CD4-positive, alpha-beta T cell treated with Interleukin-10 for 1 hour (primary cell): ENCODE measurements at places on chromosomes 11 and 22.

- no peak for DNase-seq
Measured at GRCh38 chr22:38355275-38355674, 38.0 kb upstream of the CSNK1E start.

GRCh38 chr22:35592418-35592967, 24.6 kb downstream of the MB start:
- no peak for DNase-seq

GRCh38 chr22:19319281-19319680, 27.8 kb upstream of the CLTCL1 start:
- no peak for DNase-seq

GRCh38 chr11:283405-284104, 5.3 kb downstream of the NLRP6 start:
- no peak for DNase-seq

GRCh38 chr22:19629720-19630419, 84.4 kb upstream of the SEPTIN5 start:
- peak; percentile 86 for DNase-seq

DNA sequence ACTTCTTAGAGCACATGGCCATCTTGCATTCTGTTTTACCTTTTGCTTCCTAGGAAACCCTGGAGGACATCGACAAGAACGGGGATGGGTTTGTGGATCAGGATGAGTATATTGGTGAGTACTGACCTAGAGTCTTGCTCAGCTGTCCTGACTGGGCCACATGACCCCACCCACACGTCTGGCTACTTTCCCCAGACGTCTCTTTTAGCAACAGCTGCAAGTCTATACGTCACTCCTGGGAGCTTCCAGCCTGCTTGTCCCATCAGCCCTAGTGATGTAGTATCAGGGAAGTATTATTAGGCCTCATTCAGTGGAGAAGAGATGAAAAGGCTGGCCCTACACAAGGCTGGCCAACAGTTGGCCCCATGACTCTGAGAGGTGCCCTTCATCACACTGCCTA, 9.6 kb downstream of the RCN1 start:
- DNase-seq, result no peak

DNA sequence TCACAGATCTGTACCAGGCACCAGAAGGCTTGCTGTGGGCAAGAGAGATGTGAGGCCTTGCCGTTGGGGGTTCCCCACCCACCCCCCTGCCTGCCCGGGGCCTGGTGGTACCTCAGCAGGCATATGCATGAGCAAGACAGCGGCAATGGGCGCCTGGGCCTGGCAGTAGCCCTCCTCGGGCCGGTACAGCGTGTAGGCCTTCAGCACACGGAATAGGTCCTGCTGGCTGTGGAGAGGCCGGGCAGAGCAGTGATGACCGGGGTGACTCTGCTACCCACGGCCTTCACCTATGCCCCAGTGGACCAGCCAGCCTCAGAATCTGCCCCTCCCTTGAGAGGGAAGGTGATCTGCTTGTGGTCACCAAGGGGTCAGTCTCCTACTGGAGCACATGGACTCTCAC, 5.5 kb upstream of the CASTOR1 start:
- no peak for DNase-seq

GRCh38 chr11:17446482-17446881, 30.2 kb downstream of the ABCC8 start:
- no peak for DNase-seq

- DNase-seq, result no peak
Measured at GRCh38 chr11:105799728-105800462, 190.0 kb downstream of the GRIA4 start.

- no peak for DNase-seq
Measured at GRCh38 chr11:57386178-57386940, 4.1 kb downstream of the PRG2 start.

GRCh38 chr11:125407046-125407445, 89.0 kb downstream of the FEZ1 start:
- DNase-seq, result no peak

DNA sequence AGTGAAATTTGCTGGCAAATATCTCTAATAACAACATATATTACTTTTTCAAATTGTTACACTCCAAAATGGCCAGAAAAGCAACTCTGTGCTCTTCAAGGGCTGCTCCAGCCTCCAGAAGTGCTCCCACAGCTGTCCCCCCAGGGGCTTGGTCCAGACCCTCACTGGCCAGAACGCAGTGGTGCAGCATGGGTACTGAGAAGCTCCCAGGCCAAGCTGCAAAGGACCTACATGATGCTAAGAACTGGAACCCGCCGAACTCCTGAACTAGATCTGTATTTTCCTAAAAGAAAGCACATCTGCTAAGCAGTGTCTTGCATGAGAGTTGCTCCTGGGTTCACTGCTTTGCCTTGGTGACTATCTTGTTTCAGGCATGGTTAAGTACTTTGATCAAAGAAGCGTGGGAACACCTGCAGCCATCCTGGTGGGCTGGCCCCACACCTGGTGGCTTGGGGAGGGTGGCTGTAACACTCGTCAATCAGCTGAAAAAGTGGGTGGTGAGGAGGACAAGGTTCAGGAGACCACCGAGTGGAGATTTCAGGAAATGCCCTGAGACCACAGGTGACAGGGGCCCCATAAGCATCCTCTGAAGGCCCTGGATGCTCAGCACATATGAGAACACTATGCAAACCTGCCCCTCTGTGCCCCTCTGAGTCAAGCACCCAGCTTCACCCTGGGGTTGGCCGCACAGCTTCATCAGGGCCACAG, 72.7 kb upstream of the PITPNB start:
- DNase-seq, result no peak

DNA sequence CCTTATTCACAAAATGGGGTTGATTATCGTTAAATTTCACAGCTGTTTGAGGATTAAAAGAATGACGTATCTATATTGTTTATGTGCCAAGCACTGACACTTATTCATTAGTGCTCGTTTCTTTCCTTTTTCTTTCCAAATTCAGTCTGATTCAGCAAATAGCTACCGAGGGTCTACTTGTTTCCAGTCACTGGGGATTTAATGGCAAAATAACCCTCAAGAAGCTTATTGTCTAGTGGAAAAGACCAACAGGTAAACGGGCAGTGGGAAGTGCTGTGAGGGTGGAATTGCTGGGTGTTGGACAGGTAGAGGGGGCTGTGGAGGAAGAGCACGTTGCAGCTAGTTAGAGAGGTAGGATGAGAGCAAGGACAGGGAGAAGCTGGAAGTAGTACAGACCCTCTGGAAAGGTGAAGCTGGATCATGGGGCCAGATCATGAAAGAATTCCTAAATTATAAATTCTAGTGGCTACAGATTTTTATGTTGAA, 48.3 kb upstream of the BIRC3 start:
- DNase-seq, result no peak

- no peak for DNase-seq
Measured at GRCh38 chr11:75516886-75517285, 8.9 kb downstream of the GDPD5 start.

DNA sequence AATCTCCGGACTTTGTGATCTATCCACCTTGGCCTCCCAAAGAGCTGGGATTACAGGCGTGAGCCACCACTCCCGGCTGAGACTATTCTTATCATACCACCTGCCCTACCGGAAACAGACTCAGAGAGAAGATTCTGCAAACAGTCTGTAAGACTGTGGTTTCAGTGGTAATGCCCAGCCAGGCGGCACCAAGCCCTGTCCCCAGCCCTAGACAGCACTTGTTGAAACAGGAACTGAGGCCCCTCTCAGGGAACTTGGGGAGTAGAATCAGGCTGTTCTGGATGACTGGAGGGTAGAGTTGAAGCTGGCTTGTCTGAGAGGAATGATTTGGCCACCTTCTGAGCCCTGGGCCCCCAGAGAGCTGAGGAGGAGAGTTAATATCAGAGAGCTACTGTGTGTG, 1.3 kb upstream of the INSC start:
- peak; percentile 5 for DNase-seq

GRCh38 chr22:26702906-26703830, 45.8 kb downstream of the MIAT start:
- DNase-seq, result no peak

DNA sequence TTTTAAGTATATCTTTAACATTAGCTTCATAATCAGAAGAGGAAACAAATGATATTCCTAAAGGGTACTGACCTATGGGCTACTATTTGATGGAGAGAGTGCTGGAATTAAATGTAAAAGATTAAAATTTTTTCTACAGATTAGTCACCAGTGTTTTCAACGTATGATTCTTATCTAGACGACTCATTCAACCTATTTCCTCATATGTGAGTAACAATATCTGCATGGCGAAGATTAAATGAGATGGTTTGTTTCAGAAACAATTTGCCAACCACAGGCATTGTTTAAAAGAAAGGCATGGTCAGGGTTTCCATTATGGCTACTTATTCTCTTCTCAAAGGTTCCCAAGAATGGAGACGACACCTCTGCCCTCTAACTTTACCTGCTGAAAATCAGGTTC, 20.4 kb downstream of the OR56B4 start:
- DNase-seq, result no peak

DNA sequence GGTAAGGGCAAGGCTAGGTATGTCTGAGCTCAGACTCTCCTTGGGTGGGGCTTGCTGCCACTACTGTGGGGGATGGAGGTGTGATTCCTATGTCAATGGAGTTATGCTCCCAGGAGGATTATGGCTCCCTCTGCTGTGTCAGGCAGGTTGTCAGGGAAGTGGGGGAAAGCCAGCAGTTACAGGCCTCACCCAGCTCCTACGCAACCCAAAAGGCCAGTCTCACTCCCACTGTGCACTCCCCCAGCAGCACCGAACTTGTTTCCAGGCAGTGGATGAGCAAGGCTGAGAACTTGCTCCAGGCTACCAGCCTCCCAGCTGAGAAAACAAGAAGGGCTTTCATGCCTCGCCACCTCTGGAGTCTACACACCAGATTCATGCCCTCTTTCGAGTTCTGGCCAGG, 18.2 kb downstream of the C11orf91 start:
- no peak for DNase-seq

GRCh38 chr11:131218542-131218941, 151.9 kb upstream of the NTM start:
- DNase-seq, result no peak

GRCh38 chr22:32204856-32205722, at the start of gene RFPL2:
Gene RFPL2 (minus strand): TSS chr22:32205073. CDS start chr22:32202451, 2,622 bp downstream.
- DNase-seq, result peak; percentile 60

DNA sequence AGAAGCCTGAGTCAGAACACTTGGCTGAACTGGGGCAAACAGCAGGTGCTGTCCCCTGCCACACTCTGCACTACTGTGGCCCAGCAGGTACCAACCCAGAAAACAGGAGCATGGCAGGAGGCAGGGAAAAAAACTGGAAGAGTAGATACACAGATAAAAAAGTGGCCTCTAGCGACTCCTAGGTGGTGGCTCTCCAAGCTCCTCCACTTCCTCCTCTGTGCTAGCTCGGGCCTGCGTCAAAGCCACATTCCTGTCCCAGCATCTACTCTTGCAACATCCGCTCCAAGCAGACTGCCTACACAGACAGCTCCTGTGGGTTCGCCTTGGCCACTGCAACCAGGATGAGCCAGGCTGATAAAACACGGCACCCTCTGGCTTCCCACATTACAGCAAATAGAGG, 6.9 kb downstream of the OR8B12 start:
- DNase-seq, result no peak

- no peak for DNase-seq
Measured at GRCh38 chr11:121004206-121004840, 19.6 kb upstream of the TBCEL start.

DNA sequence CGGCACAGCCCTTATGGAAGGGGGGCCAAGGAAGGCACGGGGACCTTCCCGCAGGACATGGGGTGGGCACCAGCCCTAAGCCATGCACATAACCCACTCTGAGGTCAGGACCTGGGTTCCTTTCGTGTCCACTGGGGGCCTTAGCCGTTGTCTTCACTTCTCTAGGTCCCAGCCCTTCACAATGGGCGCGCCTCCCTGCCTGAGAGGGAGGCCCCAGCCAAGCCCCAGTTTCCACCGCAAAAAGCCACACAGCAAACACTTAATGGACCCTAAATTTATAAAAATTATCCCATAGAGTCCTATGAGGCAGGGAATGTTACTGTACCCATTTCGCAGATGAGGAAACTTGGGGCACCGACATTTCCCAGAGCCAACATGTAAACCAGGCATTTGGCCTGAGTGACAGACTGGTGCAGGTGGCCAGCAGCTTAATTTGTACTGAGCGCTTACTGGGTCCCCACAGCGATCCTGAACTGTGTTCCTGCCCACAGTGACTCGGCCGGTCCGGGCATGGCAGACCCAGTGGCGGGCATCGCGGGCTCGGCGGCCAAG, 1.2 kb downstream of the GAS2L1 start:
- no peak for DNase-seq

- no peak for DNase-seq
Measured at GRCh38 chr22:33188326-33188725, 130.1 kb upstream of the SYN3 start.

- no peak for DNase-seq
Measured at GRCh38 chr11:7501894-7502293, 11.9 kb upstream of the PPFIBP2 start.

DNA sequence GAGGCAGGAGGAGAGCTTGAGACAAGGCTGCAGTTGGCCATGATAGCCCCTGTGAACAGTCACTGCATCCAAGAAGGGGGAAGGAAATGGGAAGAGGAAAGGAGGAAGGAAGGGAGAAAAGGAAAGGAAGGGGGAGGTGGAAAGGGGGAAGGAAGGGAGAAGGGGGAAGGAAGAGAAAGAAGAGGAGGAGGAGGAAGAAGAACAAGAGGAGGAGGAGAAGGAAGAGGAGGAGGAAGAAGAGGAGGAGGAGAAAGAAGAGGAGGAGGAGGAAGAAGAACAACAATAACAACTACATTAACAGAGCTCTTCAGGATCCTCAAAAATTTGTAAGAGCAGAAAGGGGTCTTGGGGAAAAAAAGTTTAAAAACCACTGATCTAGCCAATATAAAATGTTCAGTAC, 5.2 kb downstream of the RAB6A start:
- no peak for DNase-seq

DNA sequence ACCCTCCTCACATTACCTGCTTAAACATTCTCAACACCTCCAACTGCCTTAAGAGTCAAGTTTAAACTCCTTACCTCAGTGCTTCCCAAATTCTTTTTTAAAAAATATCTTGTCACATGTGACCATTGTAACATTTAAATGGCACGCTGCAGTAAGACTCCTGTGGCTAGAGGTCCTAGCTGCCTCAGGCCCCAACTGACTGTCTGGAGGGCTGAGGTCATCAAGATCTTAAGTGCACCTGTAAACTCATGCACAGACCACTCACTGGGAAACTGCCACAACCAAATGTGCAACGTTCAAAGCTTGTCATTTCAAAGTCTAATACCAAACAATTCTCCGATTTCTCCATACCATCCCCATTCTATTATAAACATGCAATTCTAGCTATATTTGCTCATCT, 16.4 kb upstream of the CCDC34 start:
- no peak for DNase-seq

- no peak for DNase-seq
Measured at GRCh38 chr22:18057568-18058209, 20.1 kb upstream of the PEX26 start.

- DNase-seq, result no peak
Measured at GRCh38 chr22:28670756-28671155, 8.9 kb downstream of the TTC28 start.

DNA sequence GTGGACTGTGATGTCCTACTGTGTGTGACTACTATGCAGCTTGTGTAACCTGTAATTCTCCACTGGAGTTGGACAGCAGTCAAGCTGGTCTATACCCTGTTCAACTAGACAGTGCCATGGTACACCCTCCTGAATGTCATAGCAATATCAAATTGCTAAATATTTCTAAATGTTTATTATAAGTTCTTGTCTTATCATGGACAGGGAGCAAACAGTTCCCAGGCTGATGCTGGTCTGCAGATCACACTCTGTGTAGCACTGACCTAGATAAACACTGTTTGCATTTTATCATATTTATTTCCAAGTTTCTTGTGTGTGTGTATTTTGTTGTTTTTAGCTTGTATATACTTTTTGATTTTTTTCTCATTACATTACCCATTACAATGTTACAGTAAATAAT, 22.0 kb downstream of the PARVA start:
- DNase-seq, result no peak

GRCh38 chr11:35619855-35620640, 1.8 kb downstream of the FJX1 start:
- no peak for DNase-seq
